ENCODE measurements at places on chromosomes 12 and 14. TPM values are rescaled to one million over a fixed set of nuclear protein-coding genes. Genes with fewer than 3 reads are reported as not detected.
A peak's percentile ranks its signal among the peaks of the same experiment; 100 is the strongest.

The GLIPR1L1 gene
- not detected for total RNA-seq

DNA sequence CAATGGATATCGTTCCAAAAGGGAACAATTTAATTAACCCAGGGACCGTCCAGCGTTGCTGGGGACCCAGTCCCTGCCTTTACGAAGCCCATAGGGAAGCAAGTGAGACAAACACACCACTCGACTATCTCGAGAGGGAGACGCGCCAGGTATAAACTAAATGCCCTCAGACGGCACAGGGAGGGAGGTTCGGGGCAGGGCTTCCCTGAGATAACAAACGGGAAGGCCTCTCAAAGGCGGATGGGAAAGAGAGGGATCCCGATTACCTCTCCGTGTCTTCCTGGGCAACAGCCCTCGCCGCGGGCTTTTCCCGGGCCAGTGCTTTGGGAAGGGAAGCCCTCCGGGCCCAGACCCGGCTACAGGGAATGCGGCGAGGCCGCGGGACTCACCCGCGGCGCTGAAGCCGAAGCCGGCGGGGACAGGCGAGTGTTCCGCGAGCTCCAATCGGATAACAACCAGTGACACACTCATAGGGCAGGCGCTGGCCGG is 390 bp downstream of the BRAP start:
- DNase-seq: no peak

- DNase-seq: no peak
These were observed 28.3 kb downstream of the ETV6 start for GRCh38 chr12:11677752-11678151.

The VWF gene
- 0.10 TPM for total RNA-seq

- DNase-seq: no peak
These were observed 480.2 kb upstream of the FBXO33 start for GRCh38 chr14:39912192-39913100.

The OR6C2 gene
- not detected for total RNA-seq

- DNase-seq: peak; percentile 34
These were observed 697 bp upstream of the DNAJC14 start for GRCh38 chr12:55829967-55830600.

DNA sequence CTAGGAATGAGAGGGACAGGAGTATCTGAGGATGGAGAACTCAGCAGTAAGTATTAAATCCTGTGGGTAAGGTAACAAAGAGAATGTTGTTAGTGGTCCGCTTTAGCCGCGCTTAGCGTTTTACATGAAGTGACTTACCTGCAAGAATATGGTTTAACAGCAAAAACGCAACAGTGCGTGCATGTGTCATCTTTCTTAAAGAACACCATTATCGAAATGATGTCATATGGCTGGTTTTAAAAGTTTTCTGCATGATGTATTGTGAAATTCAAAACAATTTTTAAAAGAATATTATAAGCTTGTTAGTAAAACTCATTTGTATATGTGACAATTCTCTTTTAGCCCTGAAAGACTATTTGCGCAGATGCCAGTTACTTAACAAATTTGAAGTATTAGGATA is 1.7 kb downstream of the LEMD3 start:
- DNase-seq: no peak

DNA sequence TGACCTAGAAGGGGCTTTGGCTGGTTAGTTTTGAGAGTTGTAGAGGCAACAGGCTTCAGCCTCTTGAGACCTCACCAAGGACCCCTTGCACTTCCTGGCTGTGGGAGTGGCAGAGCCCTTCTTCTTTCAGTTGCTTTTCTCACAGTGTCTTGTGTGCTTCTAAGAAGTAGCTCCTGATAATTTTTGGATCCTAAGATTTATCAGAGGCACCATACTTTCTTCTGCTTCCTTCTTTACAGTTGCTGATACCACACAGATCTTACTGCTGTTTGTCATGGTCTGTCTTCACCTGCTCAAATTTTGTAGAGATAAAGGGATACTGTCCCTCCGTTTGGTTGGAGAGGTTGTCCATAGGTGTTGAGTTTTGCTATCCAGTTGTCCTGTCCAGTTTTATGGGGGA is 33.8 kb downstream of the VRK1 start:
- no peak for DNase-seq

The DLGAP5 gene
- 32.9 TPM for total RNA-seq

GRCh38 chr14:68157971-68158371 is 338.4 kb downstream of the RAD51B start:
- no peak for DNase-seq

Measured in progenitor cell of endocrine pancreas (in vitro differentiated cells).